Panc1 (cell line): ENCODE measurements at places on chromosomes 7 and 10. TPM values are rescaled to one million over a fixed set of nuclear protein-coding genes. Genes with fewer than 3 reads are reported as not detected.

Gene OPALIN
- not detected for total RNA-seq

Gene EMX2
- not detected for total RNA-seq

Gene CUBN
- 1.3 TPM for total RNA-seq

DNA sequence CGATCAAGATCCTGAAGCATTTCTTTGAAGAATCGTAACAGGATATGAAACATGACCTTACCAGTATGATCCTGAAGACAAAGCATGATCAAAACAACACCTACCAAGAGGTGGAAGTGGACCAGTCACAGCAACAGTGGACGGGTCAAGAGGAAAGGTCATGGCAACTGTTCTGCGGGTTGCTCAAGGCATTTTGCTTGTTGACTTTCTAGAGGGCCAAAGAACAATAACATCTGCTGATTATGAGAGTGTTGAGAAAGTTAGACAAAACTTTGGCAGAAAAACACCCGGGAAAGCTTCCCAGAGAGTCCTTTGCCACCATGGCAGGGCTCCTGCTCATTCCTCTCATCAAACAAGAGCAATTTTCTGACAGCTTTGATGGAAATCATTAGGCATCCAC lies 65.6 kb upstream of the LRRC18 start:
- DNase-seq: no peak

- DNase-seq: no peak
Observed at GRCh38 chr7:1555046-1555812, 776 bp downstream of the TMEM184A start.

GRCh38 chr7:44259547-44260457 lies 59.0 kb downstream of the YKT6 start:
- no peak for DNase-seq

Gene PRKCQ
- 0.23 TPM for total RNA-seq

Gene CALML5
- total RNA-seq: not detected

DNA sequence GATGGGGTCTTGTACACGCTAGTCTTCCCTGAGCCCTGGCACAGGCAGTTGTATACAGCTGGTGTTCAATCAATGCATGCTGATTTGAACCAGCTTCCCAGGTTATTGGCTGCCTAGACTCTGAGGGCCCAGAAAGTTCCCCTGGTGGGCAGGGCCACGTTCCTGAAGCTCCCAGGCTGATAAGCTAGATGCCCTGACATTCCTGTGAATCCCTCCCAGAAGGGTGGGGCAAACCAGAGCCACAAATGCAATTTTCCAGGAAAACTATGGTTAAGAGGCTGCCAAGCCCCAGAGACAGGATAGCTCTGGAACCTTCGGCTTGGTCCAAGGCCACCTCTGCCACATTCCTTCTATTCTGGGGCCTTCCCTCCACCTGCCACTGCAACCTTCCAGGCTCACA lies 78.2 kb downstream of the FAM53B start:
- DNase-seq: no peak

Gene GHRHR
- total RNA-seq: not detected

Gene CALY
- 1.9 TPM for total RNA-seq

GRCh38 chr10:84166620-84167288 lies 6.8 kb upstream of the GPR15LG start:
- no peak for DNase-seq

Gene NUTM2E
- 0.08 TPM for total RNA-seq

Gene NRAP
- not detected for total RNA-seq

GRCh38 chr10:71001470-71001869 lies 113.1 kb upstream of the PCBD1 start:
- no peak for DNase-seq

Gene SLC26A3
- 0.36 TPM for total RNA-seq

DNA sequence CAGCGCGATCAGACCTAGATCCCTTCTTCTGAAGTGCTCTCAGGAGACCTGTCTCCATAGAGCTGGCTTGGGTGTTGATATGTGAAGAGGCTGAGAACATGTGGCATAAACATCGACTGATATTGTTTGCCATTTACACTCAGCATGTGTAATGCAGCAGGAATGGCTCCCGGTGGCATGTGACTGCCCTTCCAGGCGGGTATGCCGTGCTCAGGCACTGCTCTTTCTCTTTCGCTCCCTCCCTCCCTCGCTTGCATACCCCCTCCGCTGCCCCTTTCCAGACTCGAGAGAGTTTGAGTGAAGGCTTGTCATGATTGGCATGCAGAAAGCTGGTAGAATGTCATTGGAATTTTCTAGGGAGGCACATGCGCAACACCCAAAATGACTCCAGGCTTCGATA lies 107.3 kb upstream of the PDCD4 start:
- DNase-seq: no peak

GRCh38 chr7:113026941-113027340 lies 59.7 kb downstream of the GPR85 start:
- no peak for DNase-seq

DNA sequence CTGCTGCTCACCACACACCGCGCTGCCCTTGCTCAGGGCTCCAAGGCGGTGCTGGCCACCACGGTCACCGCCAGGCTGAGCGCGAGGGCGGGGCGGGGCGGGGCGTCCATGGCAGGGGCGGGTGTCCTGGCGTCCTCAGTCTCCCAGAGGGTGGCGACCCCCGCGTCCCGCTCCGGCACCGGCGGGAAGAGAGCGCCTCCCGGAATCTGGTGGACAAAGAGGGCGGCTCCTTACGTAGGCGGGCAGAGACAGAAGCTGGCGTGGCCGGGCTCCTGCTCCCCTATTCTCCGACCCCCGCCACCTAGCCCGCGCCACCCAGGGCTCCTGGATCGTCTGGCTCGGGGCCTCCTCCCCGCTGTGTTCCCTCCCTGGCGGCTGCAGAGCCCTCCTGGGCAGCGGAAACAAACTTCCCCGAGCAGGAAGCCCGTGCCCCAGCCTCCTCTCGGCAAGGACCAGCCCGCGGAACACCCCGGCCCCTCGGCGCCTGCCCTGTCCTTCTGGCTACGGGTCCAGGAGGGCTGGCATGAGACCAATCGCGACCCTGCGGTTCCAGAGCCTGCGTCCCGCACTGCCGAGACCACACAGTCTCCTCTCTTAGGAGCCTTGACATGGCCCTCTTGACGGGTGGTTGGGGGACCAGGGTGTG lies 133.8 kb upstream of the ZNF92 start:
- no peak for DNase-seq

DNA sequence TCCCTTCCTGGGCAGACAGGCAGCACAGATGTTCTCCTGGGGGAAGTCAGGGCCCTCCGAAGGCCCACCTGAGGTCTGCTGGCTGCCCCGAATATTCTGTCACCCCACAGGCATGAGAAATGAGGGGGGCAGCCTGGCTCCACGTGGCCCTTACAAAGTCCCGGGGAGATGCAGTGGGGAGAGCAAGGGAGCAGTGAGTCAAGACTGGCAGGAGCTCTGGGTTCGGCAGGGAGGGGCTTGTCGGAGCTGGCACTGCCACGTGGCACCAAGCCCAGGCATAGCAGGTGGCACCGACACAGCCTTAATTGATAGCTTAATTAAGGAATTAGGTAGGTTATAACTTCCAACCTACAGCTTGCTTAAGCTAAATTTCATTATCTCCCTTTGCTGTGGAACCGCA lies 163.9 kb downstream of the USP6NL start:
- no peak for DNase-seq

Gene PRF1
- not detected for total RNA-seq
